Stimulated activated CD4-positive, alpha-beta T cell treated with anti-CD3 and anti-CD28 coated beads, Interleukin-1b, Interleukin-23, amount 100 ng/mL, for 24 hours (primary cell): ENCODE measurements at places on chromosomes 6 and 20.

DNA sequence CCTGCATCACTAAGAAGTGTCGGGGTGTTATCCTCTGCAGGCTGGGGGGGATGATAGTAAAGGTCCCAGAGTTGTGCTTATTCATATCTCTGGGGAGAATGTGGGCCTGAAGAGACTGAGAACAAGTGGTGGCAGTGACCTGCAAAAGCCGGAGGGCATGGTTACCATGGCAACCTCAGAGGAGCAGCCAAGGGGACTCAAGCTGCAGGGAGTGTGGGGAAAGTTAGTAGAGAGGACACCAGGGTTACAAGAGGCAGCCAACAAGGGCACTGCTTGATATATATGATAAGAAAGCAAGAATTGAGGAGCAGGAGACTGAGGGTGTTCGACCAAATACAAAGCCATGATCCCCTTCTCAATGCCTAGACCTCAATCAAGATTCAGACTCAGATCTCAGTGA lies 46.1 kb downstream of the HLA-F start:
- no peak for DNase-seq

- no peak for DNase-seq
Observed at GRCh38 chr20:2237059-2237458, 58.7 kb upstream of the TGM3 start.

- DNase-seq = no peak
Observed at GRCh38 chr6:28336284-28337120, 554 bp upstream of the ZSCAN31 start.

DNA sequence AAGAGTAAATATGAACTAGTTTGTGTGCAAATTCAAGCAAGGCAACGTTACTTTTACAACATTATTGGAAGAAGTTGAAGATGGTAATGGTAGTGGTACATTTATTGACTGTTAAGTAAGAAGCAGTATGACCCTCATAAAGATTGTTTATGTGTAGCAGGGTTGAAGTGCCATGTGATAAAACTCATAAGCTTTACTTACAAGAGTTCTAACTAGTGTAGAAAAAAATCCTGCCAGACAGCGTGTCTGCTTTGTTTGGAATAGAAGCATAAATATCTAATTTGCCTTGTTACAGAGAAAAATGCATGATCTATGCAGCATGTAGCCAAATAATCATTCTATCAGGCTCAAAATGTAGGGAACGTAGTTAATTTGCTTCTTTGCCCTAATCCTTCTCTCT lies 450.8 kb upstream of the SOX4 start:
- DNase-seq = no peak

GRCh38 chr6:30790724-30791383 lies 46.5 kb upstream of the IER3 start:
- no peak for DNase-seq
